ENCODE measurements at places on chromosomes 11 and 22. TPM values are rescaled to one million over a fixed set of nuclear protein-coding genes. Genes with fewer than 3 reads are reported as not detected.
A peak's percentile ranks its signal among the peaks of the same experiment; 100 is the strongest.

The EMID1 gene
- 0.35 TPM for total RNA-seq

GRCh38 chr11:31325160-31325559 lies 44.4 kb downstream of the DCDC1 start:
- peak; percentile 98 for DNase-seq

DNA sequence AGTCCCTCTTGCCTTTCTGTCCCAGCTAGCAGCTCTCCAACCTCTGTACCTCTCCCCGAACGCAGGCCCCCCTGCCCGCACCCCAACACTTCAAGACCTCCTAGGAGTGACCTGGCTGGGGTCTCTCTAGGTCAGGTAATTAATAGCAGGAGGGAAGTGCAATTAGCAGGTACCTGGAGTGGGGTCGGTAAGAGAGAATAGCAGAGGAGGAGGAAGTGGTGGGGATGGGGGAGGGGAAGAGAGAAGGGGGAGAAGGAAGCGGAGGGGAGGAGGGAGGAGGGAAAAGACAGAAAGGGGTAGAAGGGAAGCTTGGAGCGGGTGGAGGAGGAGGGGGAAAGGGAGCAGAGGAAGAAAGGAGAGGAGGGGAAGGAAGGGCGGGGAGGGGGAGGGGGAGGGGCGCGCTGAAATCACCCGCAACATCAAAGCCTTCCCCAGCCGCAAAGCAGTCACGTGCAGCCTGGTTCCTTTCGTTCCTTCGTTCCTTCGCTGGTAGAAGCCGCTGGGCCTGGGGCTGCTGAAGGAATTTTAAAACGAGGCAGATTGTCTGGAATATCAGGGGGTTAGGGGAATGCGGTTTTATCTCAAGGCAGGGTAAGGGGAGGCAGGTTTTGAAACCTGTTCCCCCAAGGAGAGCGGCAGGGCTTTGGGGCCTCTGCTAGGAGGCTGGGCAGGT lies 29.3 kb upstream of the TCF20 start:
- no peak for DNase-seq

DNA sequence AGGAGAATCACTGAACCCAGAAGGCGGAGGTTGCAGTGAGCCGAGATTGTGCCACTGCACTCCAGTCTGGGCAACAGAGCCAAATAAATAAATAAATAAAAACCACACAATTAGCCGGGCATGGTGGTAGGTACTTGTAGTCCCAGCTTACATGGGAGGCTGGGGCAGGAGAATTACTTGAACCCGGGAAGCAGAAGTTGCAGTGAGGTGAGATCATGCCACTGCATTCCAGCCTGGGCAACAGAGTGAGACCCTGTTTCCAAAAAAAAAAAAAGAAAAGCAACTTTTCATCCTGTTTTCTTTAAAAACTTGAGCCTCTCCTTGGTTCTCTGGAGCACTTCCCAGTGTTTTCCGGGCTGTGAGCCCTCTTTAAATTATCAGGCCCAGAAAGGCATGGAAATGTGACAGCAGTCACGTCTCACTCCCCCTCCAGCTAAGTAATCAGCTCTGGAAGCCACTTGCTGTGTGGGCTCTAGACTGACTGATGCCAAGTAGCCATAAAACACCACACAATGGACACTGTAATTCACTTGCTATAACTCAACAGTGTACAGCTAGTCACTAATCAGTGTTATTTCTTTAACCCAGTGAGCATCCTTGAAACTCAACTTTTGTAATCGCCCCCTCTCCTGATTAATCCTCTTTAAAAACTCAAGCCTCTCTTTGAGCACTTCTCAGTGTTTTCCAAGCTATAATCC lies 13.0 kb upstream of the MCHR1 start:
- peak; percentile 58 for DNase-seq

The PRG2 gene
- total RNA-seq, result not detected

The FOLR3 gene
- total RNA-seq, result 1.9 TPM

DNA sequence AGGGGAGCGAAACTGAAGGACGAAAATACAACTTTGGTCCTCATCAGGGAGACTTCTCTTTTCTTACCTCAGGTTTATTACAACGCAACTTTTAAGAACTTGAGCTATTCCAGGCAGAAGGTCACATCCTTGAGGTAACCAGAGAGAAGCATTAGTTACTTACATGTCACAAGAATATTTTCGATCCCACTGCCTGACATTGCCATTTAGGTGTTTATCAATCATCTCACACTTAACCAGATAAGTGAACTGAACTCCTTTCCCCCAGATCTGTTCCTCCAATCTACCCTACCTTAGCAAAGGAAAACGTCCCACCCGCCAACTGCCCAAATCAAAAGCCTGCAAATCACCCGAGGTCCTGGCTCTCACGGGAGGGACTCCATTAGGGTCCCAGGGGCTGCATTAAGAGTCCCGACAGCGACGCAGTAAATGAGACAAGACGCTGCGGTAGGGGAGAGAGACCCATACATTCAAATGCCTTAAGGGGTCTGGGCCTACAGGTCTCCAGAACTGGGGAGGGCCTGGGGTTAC lies 734 bp downstream of the ZNF280B start:
- peak; percentile 2 for DNase-seq

GRCh38 chr11:889257-889656 lies 21.4 kb downstream of the CHID1 start:
- DNase-seq, result no peak

The RIMBP3B gene
- not detected for total RNA-seq

The ELFN2 gene
- 6.3 TPM for total RNA-seq

The SLC22A8 gene
- not detected for total RNA-seq

GRCh38 chr22:30301995-30302809 lies 12.9 kb upstream of the CASTOR1 start:
- DNase-seq, result peak; percentile 79

The UPB1 gene
- total RNA-seq, result not detected

The CLDN5 gene
- total RNA-seq, result 1.9 TPM

The BDNF gene
- 6.4 TPM for total RNA-seq

DNA sequence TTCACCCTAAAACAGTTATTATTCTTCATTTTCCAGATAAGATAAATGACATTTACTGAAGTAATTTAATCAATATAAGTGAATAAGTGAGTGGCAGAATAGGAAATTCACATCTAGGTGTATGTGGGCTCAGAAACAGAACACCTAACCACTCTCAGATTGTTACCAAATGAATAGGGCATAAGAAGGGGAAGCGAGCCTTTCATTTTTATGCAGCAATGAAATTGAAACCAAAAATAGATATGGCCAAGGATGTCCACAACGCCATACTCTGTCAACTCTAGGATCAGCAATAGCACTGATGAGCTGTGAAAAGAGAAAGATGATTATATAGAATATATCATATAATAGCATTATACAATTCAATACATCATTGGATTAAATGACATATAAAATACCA lies 398.1 kb upstream of the API5 start:
- no peak for DNase-seq

- DNase-seq, result no peak
Observed at GRCh38 chr11:27699926-27700350, 317 bp downstream of the BDNF start.

- peak; percentile 41 for DNase-seq
Observed at GRCh38 chr11:120675171-120675570, 163.6 kb downstream of the GRIK4 start.

- DNase-seq, result no peak
Observed at GRCh38 chr22:19704355-19705015, 9.8 kb upstream of the SEPTIN5 start.

DNA sequence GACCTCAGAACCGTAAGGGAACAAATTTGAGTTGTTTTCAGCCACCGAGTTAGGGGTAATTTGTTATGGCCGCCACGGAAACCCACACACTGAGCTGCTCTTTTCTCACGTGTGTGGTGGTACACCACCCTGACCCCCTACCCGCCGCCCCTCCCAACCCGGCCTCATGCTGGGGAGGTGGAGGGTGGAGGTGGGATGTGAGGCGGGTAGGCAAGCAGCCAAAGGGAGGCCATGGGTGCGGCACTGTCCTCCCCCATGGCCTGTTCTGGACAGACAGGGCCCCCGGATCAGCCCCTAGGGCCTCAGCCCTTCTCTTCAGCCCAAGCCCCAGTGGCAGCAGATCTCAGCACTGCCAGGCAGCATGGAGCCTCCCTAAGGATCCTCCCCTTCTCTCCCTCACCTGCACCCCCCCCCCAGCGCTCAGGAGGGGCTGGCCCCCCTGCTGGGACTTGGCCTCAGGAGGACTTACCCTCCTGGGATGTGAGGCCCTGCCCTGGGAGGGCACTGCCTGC lies 7.9 kb downstream of the PRR5 start:
- no peak for DNase-seq

DNA sequence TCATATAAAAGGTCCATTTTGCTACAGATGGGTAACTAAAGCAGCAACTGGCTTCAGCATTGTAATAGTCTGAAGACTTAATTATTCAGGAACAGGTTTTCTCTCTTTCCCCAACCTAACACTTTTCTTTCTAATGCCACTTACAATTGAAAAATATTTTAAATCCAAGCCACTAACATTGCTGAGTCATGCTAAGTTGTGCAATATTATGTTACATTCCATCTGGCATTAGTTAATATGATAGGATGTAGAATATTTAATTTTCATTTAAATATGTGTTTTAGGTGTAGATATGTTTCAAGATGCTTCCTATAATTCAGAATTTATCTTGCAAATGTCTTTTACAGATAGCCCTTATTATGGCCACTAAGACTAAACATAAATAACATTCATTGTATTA lies 98.6 kb downstream of the KIF18A start:
- DNase-seq, result peak; percentile 77

GRCh38 chr11:94871491-94872185 lies 101.7 kb downstream of the CWC15 start:
- DNase-seq, result no peak

GRCh38 chr11:63375434-63375833 lies 5.8 kb downstream of the SLC22A9 start:
- DNase-seq, result no peak

The ASPHD2 gene
- total RNA-seq, result 5.6 TPM

- peak; percentile 94 for DNase-seq
Observed at GRCh38 chr11:120248551-120249278, 8.8 kb downstream of the POU2F3 start.

The UCP2 gene
- 13.7 TPM for total RNA-seq

DNA sequence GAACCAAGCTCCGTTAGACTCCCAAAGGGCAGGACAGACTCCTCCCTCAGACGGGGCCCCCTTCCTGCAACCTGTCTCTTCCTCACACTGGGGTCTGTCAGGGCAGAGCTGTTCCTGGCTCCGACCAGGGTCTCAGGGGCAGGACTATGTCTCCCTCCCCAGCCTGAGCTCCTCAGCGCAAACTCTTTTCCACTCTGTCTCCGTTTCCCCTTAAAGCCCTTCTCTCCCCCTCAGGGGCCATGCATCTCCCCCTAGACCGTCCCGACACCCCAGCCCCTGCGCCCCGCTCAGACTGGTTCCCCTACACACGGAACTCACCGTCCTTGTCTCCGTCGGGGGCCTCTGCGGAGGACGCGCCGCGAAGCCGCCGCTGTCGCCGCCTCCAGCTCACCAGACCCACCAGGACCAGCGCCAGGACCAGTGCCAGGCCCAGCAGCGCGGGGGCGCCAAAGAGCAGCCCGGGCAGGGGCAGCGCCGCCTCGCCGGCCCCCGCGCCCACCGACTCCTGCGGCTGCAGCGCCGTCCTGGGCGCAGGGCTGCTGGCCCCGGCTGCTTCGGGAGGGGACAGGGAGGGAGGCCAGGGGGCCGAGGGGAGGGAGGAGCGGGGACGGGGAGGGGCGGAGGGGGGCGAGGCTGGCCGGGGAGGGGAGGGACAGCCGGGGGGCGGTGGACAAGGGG lies 684 bp downstream of the TNFRSF13C start:
- DNase-seq, result no peak

The ANKK1 gene
- total RNA-seq, result not detected
